Natural killer cell treated with Interleukin-12 subunit alpha and Interleukin-12 subunit beta and Interleukin-15 and Interleukin-18, amount 100 ng/mL, for 72 hours (primary cell): ENCODE measurements at places on chromosomes 2 and 18. TPM values are rescaled to one million over a fixed set of nuclear protein-coding genes. Genes with fewer than 3 reads are reported as not detected.

CLEC4F gene
- total RNA-seq, result 8.9 TPM

RAD51AP2 gene
- total RNA-seq, result not detected

CACNB4 gene
- total RNA-seq, result 0.64 TPM

DNA sequence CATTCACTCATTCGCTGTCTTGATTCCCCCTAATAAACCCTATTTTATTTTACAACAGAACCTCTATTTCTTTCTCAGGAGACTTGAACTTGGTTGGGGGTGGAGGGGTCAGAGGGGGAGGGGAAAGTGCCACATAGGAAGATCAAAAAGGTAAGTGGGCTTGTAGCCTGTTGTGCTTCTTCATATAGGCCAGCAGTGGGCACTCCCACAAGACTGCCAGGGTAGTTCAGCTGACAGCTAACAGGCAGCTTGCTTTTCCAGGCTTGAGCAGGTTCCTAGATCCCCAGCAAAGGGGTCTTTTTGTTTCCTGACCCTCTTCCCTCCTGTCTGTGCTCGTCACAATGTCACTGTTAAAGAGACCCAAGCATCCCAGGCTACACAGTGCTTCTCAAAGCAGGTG is 829 bp upstream of the KIAA2012 start:
- no peak for DNase-seq

DNA sequence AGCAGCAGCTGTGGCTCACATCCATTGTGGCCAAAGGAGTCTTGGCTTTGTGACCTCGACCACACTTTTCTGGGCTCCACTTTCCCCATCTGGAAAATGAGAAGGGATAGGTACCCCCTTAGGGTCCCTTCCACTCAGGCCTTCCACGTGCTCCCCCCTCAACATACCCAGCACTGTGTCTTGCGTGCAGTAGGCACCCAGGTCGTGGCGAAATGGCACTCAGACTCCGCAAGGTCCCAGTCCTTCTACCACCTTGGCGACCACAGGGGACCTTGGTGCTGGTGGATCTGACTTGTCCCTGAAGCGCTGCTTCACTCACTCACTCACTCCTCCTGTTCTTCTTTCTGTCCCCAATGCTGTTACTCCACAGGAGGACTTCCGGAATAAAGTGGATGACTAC is 19.9 kb upstream of the SCLY start:
- no peak for DNase-seq

DNA sequence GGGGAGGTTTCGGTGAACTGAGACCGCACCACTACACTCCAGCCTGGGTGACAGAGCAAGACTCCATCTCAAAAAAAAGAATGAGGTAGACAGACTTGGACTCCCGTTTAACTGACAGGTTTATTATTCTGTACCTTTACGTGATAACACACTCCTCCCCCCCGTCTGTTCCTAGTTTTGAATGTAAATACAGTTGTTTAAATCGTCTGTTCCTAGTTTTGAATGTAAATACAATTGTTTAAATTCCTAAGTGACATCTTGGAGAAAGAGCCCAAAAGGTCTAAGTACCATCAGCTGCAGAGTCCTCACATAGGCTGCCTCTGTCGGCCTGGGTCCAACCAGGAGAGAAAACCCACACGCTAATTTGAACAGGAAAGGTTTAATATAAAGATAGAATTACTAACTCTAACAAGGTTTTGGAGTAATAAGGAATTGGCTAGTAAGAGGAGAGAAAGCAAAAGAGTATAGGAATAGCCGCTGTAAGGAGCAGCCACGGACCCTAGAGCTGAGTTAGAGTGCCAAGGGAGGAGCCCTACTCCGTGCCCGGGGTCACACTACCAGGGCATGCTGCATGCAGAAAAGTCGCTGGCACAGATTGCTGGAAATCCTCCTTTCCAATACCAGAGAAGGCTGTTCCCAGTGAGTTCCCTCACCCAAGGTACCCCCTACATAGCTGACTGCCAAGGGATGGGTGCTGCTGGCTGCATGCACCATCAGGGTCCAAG is 83.5 kb upstream of the RANBP2 start:
- DNase-seq, result no peak

DNA sequence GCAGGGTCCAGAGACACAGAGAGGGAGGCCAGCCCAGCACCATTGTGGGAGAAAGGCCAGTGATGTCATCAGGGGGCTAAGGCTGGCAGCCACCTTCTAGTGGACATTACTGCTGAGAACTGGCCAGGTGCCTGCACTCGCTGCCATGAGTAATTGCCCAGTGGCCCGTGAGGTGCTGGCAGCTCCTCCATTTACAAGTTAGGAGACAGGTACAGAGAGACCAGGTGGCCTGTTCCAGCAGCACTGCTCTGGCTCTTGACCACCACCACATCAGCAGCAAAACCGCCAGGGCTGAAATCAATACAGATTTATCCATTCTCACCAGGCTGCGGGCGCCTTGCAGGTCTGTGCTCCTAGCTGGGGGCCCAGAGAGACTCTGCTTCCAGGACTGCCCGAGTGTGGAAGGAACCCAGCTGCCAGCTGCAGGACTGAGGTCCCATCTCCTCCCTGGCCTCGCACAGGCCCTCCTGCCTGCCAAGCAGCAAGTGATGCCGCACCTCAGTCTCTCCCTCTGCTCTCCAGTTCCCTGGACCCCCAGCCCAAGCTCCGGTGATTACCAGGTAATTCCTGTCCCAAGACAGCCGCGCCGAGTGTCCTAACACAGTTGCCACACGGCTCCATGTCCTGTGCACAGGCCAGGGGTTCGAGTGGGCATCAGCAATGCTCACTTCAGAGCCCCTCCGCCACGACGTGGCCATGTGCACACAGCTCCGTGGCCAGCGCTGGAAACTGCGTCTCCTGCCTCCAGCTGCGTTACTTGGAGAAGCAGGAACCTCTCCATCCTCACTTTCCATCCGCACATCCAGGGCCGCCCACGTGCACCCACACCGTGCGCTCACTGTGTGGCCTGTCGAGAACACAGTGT is 101.0 kb upstream of the CTDP1 start:
- DNase-seq, result peak; percentile 59

DNA sequence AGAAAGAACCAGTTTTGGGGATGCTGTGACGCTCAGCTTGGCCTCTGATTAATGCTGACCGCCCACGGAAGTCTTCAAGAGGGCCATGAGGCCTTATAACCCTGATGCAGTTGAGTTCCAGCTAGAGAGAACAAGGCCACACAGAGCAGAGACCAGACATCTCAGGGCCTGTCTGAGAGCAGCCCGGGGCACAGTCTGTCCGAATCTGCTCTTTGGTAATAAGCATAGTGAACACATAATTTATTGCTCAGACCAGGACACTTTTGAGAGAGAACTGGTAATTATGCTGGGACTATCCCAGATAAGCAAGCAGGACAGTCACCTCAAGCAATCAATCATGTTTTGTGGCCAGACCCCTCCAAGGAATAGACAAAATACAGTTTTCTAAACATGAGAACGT is 68.5 kb downstream of the STPG4 start:
- DNase-seq, result no peak

- DNase-seq, result no peak
These were observed 47.0 kb downstream of the BMPR2 start for GRCh38 chr2:202423139-202423538.

DNA sequence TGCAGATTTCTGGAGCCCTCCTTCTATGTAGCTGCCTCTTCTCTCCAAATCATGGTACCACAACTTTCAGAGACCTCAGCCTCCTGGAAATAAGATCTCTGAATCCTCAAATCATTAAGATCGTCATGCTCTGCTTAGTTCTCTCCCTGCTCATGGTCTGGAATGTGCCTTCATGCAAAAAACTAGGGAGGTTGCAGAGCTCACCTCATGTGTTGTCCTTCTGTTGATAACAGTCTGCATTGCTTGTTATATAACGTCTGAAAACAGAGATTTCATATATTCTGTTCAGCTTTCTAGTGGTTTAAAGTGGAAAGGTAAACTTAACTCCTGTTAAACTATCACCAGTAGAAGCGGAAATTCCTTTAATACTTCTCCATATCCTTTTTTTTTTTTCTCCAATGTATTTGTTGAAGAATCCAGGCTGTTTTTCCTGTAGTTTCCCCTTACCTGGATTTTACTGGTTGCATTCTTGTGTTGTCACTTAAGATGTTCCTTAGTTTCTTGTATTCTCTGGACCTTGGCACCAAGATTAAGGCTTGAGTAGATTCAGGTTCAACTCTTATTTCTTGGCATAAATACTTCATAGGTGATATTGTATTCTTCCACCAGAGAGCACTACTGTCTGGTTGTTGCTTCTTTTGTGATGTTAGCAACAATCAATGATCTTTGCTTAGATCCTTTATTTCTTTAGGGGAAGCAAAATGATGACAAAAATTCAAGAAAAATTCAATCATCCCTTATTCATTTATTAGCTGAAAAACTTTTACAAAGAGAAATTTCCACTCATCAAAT is 211.3 kb downstream of the LOXHD1 start:
- DNase-seq, result no peak

- DNase-seq, result no peak
These were observed 10.0 kb upstream of the WIPF1 start for GRCh38 chr2:174607584-174607983.

- no peak for DNase-seq
These were observed 779.4 kb upstream of the FSHR start for GRCh38 chr2:49933711-49934110.

- no peak for DNase-seq
These were observed 33.5 kb downstream of the MGAT5 start for GRCh38 chr2:134287323-134287722.

DNA sequence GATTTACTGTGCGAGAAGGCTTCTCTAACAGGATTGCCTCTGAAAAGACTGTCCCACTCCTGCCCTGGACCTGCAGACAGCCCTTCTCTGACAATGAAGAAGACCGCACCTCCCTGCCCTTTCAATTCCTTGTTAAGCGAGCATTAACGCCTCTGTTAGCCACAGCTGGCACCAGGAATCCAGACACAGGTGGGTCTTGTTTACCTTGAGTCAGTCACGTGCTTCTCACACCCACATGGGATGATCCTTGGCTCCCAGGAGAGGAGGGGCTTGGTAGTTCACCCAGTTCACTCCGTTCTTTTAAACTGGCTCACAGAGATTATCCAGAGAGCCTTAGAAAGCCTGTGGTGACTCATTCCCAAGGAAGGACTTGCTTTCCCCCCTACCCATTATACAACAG is 410.5 kb upstream of the MEIS1 start:
- DNase-seq, result no peak

GRCh38 chr18:38307914-38308313 is 742.3 kb upstream of the CELF4 start:
- no peak for DNase-seq

- DNase-seq, result no peak
These were observed 634 bp downstream of the PTPRM start for GRCh38 chr18:7567474-7568425.
